NCI-H2081 treated with DMSO at 0.1 percent for 48 hours (cell line): ENCODE measurements at places on chromosomes 3 and 15.

DNA sequence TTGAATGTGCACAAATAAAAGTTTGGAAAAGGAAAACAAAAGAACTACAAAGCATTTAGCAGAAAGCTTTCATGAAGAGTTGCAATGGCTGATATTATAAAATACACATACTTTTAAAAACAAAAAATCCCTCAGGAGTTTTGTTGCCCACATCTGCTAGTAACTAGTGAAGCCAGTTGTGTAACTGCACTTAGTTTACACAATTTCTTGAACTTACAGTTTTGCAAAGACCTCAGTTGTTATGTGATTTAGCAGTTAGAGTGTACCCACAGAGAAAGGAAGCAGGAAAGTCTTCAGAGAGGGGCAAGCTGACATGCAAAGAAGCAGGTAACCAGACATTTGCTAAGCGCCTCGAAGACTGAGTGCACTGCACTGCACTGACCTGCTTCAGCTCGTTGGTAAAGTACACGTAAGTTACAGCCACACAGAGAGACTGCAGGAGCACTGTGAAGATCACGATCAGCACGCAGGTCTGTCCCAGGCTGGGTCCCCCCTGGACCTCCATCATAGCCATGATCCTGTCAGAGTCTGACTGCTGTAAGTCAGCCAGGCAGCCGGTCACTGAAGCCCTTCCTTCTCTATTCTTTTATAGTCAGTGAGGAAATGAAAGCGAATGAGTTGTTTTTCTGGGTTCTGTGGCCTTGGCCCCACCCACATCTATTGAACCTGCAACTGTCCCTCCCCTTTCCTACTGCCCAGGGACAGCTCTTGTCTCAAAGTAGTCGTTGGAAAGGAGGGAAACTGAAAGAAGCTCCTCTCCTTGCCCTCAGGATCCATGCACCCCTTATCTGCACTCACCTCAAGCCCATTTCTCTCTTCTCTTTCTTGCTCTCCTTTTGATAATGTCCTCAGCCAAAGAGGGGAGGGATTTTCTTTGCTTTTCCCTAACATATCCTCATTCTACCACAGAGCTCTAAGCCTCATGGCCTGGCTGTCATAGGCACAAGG is at the start of gene TNFSF10:
TNFSF10 (minus strand) TSS at position 560 of the 948 bp plus-strand sequence; CDS start at position 514, 46 bp downstream.
- no peak for DNase-seq

DNA sequence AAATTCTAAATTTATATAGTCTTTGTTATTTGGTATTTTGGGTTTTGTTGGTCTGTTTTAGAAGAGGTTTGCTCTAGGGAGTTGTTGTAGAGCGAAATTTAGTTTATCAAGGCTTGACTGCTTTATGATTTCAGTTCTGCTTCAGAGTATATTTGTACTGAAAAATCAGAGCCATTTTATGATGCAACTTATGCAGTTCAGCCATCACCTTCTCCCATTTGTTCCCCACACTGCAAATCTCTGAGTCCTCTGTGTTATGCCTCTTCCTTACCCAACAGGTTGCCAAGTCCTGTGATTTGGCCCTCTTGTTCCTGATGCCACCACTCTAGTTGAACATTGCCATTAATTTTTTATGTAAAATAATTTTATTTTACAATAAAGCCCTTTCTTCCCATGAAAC is 140.4 kb downstream of the ZNF609 start:
- DNase-seq: no peak

GRCh38 chr3:79175870-79176269 is 591.9 kb downstream of the ROBO1 start:
- no peak for DNase-seq

- no peak for DNase-seq
These were observed 420.7 kb downstream of the ZNF385D start for GRCh38 chr3:21330293-21330692.

- no peak for DNase-seq
These were observed 1.2 kb downstream of the TRH start for GRCh38 chr3:129975705-129976048.

GRCh38 chr3:154971771-154972326 is 108.3 kb upstream of the MME start:
- no peak for DNase-seq

- DNase-seq: no peak
These were observed 253.7 kb upstream of the TGFBR2 start for GRCh38 chr3:30352410-30353318.

- no peak for DNase-seq
These were observed 12.5 kb downstream of the DOCK3 start for GRCh38 chr3:50687127-50687751.

GRCh38 chr15:96162322-96162721 is 168.2 kb upstream of the NR2F2 start:
- DNase-seq: no peak

DNA sequence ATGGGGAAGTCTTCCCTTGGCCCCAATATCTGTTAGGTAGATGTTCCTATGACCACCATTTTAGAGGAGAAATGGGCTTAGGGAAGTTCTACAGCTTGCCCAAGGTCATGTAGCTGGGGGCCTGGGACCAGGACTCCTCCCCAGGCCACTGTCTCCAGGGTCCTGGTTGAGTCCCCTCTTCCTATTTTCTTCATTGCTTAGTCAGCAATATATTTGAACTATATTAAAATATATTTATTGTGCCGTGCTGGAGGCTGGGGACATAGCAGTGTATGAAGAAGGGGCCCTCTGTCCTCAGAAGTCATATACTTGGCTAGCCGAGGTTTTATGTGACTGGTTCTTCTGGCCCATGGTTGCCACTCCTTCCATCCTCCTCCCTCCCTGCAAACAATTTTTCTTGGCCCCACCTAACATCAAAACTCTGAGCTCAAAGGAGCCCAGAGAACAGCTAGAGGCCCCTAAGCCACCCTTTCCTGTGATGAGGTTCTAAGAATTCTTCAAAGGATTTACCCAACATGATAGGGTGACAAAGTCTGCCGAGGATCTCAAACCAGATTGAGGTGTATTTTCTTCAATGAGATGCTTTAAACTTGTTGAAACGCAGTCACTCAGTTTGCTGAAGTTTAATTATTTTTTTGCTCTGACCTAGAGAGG is 121.2 kb upstream of the RASGRP1 start:
- DNase-seq: no peak

DNA sequence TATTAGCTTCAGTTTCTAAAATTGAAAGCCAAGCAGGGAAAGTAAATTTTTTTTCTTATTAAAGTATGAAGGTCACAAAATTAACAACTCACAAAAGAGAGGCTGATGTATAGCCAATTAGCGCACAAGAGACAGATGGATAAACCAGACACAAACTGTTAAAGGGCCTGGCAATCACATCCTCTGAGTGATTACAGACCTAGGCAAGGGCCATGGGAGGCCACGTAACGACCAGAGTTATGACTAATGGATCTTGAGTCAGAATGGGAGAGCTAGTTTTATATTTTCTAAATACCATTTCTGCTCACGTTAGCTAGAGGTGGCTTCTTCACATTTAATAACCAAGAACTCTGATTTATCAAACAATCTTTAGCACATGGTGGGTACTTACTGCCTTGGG is 17.8 kb upstream of the SCAMP5 start:
- DNase-seq: no peak

- DNase-seq: no peak
These were observed 30.6 kb downstream of the SLC49A4 start for GRCh38 chr3:122825460-122825859.
